Activated CD4-positive, alpha-beta T cell treated with anti-CD3 and anti-CD28 coated beads, Interleukin-2, amount 50 U/mL, for 4 hours (primary cell): ENCODE measurements at places on chromosomes 12 and 14.

DNA sequence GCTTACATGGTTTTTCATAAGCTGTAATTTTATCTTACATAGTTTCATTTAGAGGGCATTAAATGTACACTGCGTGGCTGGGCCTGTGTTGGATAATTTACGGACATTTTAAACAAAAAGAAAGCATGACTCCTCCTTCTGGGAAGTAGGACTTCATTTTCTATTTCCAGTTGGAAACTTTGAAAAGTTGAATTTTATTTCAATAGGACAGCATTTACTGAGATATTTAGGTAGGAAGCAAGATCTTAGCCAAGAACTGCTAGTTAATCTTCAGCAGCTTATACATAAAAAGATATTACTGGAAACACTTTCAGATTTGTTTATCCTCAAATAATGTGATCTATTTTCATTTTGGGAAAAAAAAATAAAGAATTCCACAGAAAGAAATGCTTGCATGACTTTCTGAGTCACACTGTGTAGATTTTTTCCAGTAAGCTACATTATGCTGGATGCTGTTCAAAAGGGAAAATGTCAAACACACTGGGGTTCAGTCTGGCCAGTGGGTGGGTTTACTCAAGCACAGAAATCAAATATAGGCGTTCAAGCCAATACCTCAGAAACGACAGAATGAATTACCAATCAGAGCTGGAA, 239.4 kb upstream of the KRR1 start:
- DNase-seq = no peak

GRCh38 chr12:90695415-90695814, 259.6 kb downstream of the CCER1 start:
- DNase-seq = no peak

DNA sequence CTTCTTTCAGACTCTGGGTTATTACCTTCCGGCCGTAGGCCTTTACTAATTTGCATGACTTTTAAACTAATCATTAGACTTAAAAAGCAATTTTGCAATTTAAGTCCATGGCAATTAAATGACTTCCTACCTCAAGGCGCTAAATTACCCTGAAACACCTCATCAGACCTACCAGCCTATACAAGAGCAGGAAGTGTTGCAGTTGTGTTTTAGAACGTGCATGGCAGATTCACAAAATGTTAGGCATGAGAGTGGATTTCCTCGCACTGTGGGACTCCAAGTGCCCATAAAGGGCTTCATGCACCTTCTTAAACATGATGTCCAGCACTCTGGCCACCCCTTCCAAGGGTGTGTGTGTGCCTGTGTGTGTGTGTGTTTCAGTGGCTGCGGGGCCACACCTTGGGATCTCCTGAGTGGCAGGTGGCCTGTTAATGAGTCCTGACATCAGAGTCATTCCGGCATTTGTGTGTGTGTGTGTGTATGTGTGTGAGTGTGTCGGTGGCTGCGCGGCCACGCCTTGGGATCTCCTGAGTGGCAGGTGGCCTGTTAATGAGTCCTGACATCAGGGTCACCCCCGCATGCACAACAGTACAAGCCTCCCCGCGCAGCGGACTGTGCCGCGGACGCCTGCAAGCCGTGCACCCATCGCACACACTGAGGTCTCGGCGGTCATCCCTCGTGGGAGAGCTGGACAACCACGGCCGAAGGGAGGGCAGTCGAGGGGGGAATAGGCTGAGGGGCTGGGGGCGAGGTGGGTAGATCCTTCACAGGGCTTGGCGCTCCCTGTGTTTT, 900 bp downstream of the C2CD5 start:
- peak; percentile 14 for DNase-seq

- no peak for DNase-seq
These were observed 51.4 kb downstream of the BDKRB1 start for GRCh38 chr14:96307434-96307833.

DNA sequence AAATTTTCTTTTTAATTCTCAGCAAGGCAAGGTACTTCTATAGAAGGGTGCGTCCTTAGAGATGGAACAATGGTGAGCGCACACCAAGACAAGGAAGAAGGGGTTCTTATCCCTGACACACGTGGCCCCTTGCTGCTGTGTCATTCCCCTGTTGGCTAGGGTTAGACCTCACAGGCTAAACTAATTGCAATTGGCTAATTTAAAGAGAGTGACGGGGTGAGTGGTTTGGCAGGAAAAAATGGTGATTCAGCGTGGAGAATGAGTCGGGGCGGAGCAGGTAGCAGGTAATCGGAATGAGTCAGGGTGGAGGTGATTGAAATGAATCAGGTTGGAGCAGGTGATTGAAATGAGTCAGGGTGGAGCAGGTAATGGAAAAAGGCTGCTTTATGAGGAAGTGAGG, 36.3 kb upstream of the HECTD1 start:
- DNase-seq = peak; percentile 12

DNA sequence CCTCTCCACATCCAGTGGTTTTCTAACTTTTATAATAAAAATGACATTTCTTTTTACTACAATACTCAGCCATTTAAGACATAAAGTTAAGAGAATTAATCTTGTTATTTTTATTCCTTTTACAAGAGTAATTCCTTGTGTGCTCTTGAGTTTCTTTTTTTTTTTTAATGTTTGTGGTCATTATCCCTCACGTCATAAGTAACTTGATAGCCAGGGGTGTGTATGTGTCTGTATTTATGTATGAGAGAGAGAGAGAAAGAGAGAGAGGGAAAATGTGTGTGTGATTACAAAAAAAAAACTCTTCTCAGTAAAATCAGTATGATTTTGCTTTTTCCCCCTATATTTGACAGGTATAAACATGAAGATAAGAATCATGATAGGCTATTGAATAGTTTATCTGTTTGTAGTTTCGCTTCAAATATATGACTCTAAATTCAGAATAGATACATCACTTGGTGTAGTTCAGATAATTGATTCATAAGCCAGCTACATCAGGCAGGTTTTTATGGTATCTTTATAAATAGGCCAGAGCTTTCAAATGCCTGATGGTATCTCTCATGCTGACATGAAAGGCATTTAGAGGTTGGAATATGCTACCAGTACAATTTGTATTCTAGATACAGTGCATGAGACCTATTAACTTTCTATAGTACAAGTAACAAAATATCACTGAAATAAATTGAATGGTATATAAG, 34.9 kb downstream of the RERGL start:
- no peak for DNase-seq

DNA sequence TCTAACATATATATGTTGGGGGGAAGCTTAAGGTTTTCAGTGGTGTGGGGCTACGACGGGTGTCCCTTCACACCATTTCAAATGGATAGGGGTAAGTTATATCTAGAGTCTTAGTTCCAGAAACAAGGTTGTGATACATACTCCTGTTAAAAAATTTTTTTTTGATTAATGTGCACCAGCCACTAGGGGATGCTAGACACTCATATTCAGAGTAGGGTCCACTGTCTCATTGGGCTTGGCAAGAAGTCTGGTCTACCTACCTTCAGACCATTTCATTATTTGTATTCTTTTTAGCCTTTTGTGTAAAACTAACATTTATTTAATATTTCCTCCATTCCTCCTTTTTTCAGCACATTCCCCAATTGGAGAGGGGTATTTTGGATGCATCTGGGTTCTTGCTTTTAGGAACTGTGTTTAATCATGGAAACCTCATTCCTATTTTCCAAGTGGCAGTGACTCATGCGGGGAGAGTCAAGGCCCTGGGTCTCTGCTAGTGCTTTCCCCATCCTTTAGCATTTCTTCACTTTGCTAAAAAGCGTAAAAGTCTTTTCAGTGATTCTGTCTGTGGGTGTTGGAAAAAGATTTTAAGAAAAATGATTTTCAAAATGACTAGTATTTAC, 33.4 kb downstream of the ANO4 start:
- no peak for DNase-seq

- no peak for DNase-seq
These were observed 201.3 kb downstream of the PCNX1 start for GRCh38 chr14:71108398-71109119.

DNA sequence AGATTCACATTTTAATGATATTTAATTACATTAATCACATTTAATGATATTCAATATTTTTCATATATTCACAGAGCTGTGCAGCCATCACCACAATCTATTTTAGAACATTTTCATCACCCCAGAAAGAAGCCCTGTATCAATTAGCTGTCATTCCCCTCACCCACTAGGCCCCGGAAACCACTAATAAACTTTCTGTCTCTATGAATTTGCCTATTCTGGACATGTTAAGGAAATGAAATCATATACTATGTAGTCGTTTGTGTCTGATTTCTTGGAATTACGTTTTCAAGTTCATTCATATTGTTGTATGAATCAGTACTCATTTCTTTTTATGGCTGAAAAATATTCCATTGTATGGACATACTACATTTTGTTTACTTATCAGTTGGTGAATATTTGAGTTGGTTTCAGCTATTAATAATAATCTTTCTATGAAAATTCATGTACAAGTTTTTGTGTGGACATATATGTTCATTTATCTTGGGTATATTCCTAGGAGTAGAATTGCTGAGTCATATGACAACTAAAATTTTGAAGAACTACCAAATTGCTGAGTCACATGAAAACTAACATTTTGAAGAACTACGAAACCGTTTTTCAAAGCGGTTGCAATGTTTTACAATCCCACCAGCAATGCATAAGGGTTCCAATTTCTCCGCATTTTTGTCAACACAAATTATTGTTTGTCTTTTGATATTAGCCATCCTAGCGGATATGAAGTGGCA, 11.7 kb upstream of the OTOGL start:
- no peak for DNase-seq
